H7 (cell line): ENCODE measurements at places on chromosomes 3 and 15. TPM values are rescaled to one million over a fixed set of nuclear protein-coding genes. Genes with fewer than 3 reads are reported as not detected.

GRCh38 chr3:80559701-80560100 is 791.9 kb upstream of the ROBO1 start:
- DNase-seq: no peak

GRCh38 chr15:71448688-71449114 is 333.4 kb downstream of the THSD4 start:
- peak; percentile 43 for DNase-seq

DNA sequence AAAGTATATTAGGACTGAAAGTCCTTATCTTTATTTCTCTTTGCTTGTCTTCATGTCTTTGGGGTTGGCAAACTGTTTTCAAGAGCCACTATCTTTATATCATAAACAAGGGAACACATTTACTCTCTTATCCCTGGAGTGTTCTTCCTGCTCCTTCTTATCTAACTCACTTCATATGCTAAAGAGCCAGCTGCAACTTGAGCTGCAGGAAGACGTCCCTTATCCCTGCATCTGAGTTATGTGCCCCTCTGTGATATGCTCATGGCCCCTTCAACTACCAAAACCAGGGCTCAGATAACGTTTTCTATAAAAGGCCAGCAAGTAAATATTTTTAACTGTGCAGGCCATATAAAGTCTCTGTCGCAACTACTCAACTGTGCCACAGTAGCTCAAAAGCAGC is 137.0 kb upstream of the CRBN start:
- no peak for DNase-seq

The DOCK3 gene
- total RNA-seq: 2.0 and 3.2 TPM in 2 replicates

DNA sequence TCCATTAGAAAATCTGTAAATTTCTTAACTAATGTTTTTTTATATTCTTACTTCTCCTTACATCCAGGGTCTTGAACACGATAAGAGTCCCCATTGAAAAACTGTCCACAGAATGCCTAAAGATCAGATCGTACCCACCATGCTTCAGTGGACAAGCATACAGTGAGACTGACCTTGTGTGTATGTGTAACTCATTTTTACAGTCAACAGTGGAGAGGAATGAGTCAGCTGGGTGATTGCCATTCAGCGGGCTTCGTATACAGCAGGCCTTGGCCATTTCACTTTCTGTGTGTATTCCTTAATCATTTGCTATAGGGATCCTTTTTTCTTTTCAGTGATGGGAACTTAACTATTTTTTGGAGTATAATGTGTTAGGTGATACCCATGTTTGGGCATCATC is 10.6 kb downstream of the PARP14 start:
- DNase-seq: no peak

DNA sequence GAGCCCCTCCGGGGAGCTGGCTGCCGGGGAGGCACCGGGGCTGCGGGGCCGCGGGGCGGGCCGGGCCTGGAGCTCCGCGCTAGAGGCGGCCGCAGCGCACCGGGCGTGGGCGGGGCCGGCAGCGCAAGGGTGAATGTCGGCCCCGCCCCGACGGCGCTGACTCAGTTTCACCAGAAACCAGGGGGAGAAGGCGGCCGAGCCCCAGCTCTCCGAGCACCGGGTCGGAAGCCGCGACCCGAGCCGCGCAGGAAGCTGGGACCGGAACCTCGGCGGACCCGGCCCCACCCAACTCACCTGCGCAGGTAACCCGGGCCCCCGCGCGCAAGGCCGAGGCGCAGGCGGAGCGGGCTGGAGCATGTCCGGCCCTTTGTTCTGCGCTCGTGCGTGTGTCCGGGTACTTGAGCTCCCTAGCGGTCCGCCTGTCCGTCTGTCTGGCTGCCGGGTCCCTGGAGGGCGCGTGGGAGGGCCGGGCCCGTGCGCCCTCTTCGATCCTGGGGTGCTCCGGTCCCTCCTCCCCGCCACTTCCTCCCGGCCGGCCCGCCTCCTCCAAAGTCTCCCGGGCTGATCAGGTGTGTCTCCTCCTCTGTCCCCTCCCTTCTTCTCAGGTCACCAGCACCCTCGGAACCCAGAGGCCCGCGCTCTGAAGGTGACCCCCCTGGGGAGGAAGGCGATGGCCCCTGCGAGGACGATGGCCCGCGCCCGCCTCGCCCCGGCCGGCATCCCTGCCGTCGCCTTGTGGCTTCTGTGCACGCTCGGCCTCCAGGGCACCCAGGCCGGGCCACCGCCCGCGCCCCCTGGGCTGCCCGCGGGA is at the start of gene SPINT1:
TSS of gene SPINT1 (plus strand) at position 164 of the 811 bp plus-strand sequence. CDS start at position 671, 507 bp downstream.
- DNase-seq: peak; percentile 88

GRCh38 chr15:86837294-86838061 is 757.8 kb downstream of the AGBL1 start:
- no peak for DNase-seq

DNA sequence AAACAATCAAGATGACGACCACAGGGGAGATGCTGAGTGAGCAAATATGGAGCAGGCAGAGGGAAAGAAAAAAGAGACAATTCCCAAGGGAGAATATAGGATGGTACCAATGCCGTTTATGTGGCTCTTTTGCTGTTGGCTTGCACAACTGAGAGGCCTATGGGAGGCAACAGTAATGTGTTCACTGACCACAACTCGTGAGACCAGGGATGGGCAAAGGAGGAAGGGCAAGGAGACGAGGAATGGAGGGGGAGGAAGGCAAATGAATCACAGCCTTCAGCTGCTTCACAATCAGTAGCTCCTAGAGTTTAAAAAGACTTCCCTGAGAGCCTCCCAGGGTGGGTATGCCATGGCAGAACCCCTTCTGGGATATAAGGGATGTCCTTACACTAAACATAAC is 131.5 kb downstream of the SLC9A9 start:
- DNase-seq: no peak

The GOLGA8G gene
- total RNA-seq: not detected in 2 replicates

- DNase-seq: no peak
These were observed 33.9 kb downstream of the FSTL1 start for GRCh38 chr3:120416868-120417267.

DNA sequence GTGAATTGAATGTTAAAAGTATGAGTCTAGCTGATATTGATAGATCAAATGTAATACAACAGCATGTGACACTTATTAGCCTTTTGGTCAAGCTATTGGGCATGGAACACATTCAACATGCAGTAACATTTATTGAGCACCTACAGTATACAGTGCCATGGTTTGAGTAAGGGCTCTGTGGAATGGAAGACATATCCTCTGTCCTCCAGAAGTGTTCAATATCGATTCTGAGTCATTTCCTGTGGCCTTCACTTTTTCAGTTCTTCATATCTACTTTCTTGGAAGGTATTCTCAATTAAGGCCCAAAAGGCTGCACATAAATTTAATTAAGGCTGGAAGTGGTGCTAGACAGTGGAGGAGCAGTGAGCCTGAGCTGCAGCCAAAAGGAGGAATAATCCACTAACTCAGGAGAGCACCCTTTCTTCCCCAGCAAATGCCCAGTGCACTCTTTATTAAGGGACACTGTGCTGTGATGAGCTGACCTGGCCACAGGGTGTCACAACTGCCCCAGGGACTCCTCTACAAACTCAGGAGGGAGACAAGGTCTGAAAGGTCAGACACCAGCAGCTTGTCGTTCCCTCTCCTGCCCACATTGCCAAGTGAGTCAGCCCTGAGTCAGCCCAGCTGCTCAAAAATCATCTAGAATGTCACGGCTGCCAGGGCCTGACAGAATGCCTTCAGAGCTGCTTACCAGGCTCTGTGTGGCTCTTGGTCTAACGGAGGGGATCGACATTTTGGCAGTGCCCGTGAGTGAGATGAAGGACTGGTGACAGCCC is 544.8 kb downstream of the AGBL1 start:
- DNase-seq: peak; percentile 43

The GJD2 gene
- total RNA-seq: 0.07 TPM in 1 of 2 replicates, not detected in the other

The AADAC gene
- not detected in 2 replicates for total RNA-seq

DNA sequence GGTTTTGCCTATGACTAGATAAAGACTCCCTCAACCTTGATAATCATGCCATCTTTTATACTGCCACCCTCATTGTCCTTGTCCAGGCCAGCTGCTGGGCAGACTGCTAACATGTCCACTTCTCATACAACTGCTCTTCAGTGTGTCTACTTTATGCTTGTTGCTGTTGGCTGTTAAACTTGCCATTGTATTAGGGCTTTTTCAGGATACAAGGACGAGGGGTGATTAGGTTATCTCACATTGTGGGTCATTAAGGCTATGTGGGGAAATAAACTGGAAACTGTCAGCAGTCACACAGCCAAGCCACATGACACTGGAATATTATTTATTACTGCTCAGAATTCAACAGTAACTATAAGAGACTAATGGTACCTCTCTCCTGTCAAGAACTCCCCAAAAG is 36.1 kb downstream of the STARD9 start:
- no peak for DNase-seq

DNA sequence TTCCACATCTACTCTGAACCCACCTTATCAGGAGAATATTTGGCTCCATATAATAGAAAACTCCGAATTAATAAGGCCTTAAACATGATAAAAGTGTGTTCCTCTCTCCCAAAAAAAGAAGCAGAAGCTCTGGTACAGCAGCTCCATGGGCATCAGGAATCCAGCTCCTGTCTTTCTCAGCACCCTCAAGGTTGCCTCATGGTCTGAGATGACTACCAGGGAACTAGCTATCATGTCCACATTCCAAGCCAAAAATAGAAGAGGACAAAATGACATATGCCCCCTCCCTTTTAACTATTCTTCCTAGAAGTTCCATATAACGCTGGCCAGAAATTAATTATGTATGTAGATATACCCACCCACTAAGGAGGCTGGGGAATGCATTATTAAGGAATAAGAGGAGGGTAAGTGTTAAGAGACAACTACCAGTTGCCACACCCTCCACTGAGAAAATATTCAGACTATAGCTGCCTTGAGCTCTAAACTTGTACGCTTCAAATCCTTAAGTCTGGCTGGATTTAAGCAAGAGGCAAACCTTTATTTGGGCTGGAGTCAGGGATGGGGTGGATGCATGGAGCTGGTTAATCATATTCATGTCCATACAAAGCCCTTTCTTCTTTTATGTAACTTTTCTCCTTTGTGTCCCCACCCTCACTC is 35.8 kb upstream of the CTDSPL start:
- DNase-seq: no peak

DNA sequence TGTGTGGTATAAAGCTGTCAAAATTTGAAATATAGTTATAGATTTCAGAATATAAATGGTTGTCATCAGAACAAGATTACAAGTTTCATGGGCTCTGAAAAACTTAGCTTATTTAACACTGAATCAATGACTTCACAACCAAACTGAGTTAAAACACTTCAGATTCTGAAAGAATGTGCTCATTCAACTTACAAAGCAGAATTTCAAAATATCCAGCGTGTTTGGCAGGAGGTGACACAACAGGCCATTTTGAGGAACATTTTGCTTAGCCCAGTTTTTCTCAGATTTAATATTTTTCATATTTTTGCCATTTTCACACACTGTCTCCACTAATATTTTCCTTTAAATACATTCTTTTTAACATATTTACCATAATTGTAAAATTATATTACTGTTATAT is 781.1 kb downstream of the TUSC7 start:
- DNase-seq: no peak

- no peak for DNase-seq
These were observed 65.4 kb downstream of the LIPC start for GRCh38 chr15:58497046-58497785.

The TUSC7 gene
- total RNA-seq: not detected in 2 replicates

GRCh38 chr3:67167481-67167880 is 169.4 kb downstream of the KBTBD8 start:
- no peak for DNase-seq

The CPA3 gene
- not detected in 2 replicates for total RNA-seq

The B3GALNT1 gene
- 3.5 and 5.4 TPM in 2 replicates for total RNA-seq

DNA sequence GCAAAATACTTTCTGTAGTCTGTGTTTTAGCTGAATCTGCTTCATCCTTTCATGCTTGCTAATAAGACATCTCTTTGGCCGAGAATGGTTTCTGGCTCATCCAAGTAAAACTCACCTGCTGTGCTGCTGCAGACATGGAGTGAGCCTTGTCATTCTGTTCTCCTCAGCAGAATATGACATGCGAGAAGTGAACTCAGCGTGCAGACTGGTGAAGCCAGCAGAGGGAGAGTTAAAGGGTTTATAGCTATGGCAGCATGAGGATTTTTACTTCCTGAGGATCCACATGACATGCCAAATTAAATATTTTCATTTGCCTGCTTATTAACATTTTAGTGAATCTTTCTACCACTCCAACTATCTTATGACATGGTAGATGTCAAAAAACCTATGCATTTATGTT is 658.4 kb upstream of the NECTIN3 start:
- DNase-seq: no peak

DNA sequence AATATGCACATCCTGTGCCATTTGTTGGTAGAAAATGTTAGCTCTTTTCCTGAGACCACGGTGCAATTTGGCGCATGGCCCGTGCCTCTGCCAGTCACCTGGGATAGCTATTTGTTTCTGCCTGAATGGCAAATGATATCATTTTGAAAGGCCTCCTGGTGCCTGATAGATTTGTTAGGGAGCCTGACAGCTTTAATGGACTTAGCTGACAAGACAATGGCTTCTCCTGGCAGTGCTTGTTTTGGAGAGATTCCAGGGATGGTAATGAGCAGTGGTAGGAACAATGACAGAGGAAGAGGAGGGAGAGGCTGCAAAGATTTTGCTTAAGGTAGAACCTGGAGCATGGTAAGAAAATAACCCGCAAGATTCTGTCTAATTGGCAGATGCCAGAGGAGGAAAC is 268.5 kb downstream of the CLSTN2 start:
- no peak for DNase-seq

DNA sequence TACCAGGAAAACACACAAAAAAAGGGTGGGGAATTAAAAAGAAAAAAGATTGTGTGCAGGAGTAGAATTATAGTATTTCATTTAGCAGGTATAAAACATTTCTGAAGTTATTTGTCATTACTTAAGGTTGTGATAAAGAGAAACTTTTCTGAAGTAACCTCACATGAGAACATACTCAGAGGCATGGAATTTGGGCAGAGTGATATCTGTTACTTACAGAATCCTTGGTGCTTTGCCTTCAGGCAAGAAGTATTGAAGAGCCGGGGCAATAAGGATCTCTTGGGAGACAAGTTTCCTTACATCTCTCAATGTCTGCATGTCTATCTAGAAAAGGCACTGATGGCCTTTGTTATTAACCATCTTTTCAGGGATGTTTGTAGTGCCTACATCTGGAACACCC is 179.7 kb upstream of the ROBO1 start:
- no peak for DNase-seq

GRCh38 chr3:23959135-23959900 is 14.2 kb downstream of the NR1D2 start:
- DNase-seq: no peak
